ENCODE measurements at places on chromosomes 7 and 10. TPM values are rescaled to one million over a fixed set of nuclear protein-coding genes. Genes with fewer than 3 reads are reported as not detected.

CABCOCO1 gene
- 0.92 TPM for total RNA-seq

PON2 gene
- 110 TPM for total RNA-seq

SPACDR gene
- total RNA-seq, result not detected

HTR7 gene
- 0.41 TPM for total RNA-seq

FAM25G gene
- total RNA-seq, result not detected

ZKSCAN5 gene
- 11.9 TPM for total RNA-seq

MKI67 gene
- total RNA-seq, result 24.8 TPM

LIPM gene
- not detected for total RNA-seq

TRPV6 gene
- total RNA-seq, result 0.82 TPM

CRHR2 gene
- 0.51 TPM for total RNA-seq

BPGM gene
- total RNA-seq, result 36.3 TPM
